ENCODE measurements at places on chromosomes 11 and 22.
A peak's percentile ranks its signal among the peaks of the same experiment; 100 is the strongest.

DNA sequence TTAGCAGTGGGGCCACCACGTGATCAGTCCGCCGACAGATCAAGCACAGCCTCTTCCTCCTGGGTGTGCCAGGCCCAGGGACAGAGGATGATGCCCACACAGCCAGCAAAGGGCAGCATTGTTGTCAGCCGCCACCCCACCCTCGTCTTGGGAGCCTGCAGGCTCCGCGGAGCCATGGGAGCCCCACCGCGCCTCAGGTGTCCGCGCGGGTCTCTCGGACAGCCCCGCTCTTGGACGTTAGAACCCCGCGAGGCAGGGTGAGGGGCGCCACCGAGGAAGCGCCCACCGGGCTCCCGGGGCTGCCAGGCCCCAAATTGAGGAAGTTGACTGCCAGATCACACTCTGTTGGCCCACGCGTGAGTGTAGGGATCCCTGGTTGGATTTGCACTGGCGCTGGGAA is 83.9 kb upstream of the MS4A8 start:
- DNase-seq = no peak

DNA sequence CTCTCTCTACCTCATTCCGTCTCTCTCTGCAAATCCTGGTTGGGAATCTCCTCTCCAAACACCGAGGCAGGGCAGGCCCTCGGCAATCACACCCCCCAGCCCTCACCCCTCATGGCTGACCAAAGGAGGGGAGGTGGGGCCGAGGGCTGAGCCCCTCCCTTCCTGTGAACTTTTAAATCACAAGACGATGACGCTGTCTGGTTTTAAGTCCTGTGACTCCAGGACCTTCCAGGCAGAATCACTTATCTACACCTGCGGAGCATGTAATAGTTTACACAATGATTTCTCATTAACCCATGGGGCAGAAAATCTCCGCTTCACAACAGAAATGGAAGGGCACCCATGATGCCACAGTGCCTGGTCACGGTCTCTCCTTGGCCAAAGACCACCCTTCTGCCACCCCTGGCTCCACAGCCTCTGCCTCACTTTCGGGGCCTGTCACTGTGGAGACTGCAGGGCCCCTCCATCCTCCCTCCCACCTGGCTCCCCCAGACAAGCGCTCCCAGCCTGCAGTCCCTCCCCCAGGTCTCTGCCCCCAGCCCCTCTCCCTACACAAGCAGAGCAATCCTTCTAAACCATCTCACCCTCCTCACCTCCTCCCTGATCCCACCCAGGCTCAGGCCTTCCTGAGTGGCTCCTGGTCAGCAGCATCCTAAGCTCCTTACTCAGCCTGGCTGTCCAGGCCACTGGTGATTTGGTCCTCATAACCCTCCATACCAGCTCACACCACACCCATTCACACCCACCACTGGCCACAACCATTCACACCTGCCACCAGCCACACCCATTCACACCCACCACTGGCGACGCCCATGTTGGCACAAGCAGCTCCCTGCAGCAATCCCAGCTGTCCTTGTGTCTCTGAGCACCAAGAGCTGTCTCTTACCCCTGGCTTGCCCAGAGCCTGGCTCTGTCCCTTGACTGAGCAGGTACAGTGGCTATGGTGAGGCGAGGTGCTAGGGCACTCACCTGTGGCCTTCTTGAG is 30.7 kb upstream of the ARFGAP3 start:
- no peak for DNase-seq

- DNase-seq = no peak
Observed at GRCh38 chr11:113167599-113167998, 146.8 kb upstream of the TTC12 start.

DNA sequence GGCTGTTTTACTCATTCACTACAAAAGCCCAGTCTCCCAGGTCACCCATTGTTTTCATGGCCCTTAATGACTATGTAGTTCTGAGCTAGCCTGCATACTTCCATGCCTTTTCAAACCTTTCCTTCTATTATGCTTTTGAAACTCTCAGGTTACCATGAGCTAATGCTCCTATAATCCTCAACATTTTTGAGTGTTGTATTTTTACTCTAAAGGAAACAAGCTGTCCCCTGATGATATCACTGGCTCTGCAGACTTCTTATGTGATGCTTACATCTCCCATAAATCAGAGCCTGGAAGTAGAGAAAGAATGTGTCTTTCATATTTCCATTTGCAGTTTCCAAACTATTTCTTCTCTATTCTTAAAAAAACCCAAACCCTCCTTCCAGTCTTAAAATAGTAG is 159.0 kb upstream of the RAG2 start:
- no peak for DNase-seq

DNA sequence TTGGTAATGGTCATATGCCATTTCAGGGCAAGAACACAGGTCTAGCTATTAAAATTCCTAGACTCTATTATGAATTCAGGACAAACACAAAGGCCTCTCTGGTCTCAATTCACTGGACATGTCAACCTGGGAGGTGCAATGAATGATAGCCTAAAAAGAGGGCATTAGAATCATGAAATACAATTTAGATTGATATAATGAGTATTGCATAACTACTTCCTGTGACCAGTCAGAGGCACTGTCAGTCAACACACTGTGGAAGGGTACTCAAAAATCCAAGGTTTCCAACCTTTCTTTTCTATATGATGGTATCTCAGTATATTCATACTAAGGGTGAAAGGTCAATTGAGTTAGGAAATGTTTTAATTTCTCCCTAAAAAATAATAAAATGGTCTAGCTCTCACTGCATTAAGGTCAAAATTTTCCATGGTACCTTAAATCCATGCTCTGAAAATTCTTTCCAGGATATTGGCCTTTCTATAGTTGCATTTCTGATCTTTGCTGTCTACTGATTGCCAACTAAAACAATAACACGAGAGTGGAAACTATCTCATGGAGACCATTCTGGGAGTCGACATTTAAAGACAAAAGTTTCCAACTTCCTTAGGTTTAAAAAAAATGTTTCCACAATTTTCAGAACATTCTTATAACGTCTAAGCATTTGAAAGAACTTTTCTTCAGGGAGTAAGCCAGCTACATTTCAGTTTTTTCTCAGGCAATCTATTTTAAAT is 81.7 kb upstream of the APOA1 start:
- DNase-seq = no peak

GRCh38 chr11:86931548-86932258 is 23.5 kb downstream of the FZD4 start:
- peak; percentile 75 for DNase-seq

DNA sequence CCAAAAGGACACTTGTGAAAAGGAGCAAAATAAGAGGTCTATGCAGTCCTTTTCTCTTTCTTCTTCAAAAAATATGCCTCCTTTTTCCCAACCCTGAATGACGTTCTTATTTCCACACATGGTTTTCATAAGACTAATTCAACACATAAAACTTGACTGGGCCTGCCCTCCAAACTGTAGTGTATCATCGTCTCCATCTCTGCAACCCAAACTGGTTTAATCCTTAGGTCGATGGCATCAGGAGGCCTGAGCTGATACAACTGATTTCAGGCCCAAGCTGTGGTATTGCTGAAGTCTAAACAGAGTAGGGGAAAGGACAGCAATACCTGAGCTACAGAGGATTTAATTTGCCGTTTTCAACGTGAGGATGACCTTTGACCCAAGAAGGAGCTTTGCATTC is 130.0 kb upstream of the MTNR1B start:
- no peak for DNase-seq

- no peak for DNase-seq
Observed at GRCh38 chr11:79942646-79943045, 501.8 kb upstream of the TENM4 start.

DNA sequence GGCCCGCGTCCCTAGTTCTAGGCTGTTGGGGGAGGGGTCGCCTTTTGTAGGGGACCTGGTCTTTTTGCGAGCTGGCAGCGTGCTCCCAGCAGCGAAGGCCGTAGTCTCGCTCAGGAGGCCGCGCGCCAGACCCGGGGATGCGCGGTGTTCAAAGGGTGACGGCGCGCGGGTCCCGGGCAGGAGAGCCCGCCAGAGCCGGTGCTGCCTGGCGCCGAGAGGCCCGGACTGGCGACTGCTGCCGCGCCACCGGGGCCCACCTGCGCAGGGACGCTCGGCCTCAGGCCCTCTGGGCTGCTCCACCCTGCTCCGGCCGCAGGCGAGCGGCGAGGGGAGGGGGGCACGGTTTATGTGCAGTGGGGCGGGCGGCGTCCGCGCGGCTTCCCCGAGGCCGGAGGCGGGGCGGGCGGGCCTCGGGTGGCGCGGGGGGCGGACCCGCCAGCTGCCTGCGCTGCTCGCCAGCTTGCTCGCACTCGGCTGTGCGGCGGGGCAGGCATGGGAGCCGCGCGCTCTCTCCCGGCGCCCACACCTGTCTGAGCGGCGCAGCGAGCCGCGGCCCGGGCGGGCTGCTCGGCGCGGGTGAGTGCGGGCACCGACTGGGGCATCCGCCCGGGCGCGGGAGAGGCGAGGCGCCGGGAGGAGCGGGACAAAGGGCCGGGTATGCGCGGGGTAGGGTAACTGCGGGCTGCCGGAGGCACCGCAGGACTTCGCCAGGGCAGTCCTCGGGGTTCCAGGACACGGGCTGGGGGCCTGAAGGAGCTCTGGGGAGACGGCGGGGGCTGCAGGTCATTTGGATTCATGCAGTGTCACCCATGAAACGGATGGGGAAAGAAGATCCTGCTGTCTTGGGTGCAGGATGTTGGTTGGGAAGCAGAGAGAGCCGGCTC is at the start of gene PRSS23:
PRSS23 (plus strand) TSS at position 467 of the 884 bp plus-strand sequence. CDS start 7,102 bp downstream, outside the sequence.
- peak; percentile 77 for DNase-seq

GRCh38 chr11:2883979-2884815 is 1.4 kb downstream of the CDKN1C start:
- DNase-seq = no peak

DNA sequence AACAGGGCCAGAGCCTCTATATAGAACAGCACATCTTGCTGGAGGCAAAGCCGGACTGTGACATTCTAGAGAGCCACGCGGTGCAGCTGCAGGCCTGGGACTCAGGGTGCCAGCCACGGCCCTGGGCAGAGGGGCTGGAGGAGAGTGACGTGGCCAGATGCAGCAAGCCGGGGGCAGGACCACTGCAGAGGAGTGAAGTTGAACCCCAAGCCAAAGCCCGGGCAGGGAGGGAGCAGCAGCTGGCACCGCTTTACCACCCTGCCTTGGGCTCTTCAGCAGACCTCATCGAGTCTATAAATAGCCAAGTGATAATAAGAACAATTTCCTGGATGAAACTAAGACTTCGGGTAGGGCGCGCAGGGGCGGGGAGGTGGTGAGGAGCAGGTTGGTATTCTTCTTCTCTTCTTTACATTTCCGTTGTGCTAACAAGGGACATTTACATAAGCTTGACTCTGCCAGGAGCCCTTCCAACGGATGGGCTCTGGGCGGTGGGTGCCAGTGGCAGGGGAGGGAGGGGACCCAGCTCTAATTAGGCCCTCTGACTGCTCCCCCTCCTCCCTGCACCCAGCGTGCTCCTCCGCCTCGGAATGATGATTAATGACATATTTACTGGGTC is 110.2 kb downstream of the ST3GAL4 start:
- no peak for DNase-seq

GRCh38 chr11:117639601-117640000 is 157.4 kb downstream of the DSCAML1 start:
- DNase-seq = no peak

- no peak for DNase-seq
Observed at GRCh38 chr11:41955635-41956400, 496.4 kb upstream of the LRRC4C start.

DNA sequence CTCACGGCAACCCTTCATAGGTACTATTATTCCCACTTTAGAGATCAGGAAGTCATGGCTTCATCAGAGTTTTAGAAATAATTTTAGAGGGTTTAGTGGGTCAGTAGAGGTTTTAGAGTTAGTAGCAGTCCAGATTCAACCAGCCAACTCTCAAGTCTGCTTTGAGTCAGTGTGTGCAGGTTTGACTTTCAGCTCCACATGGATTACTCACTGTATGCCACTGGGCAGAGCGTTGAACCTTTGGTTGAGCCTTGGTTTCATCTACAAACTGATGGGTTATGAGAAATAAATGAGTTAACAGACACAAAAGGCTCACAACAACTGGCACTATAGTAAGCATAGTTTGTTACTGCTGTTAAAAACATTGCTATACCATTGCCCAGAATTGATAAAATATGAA is 19.0 kb upstream of the TP53AIP1 start:
- DNase-seq = no peak

DNA sequence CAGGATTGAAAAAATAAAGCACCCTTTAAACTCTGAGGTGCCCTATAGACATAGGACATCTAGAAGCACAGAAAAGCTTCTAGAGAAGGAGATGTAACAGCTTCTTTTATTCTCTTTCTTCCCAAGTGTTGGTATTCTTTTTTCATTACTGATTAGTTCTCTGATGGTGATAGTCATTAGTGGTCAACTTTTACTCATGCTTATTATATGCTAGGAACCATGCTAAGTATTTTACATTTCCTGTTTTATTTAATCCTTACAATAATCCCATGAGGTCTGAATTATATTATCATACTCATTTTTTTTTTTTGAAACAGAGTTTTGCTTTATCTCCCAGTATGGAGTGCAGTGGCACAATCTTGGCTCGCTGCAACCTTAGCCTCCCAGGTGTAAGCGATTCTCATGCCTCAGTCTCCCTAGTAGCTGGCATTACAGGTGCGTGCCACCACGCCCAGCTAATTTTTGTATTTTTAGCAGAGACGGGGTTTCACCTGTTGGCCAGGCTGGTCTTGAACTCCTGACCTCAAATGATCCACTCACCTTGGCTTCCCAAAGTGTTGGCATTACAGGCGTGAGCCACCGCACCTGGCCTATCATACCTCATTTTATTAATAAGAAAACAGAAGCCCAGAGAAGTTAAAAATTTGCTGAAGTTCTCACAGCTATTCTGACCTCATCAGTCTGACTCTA is 3.0 kb downstream of the C11orf52 start:
- DNase-seq = no peak

DNA sequence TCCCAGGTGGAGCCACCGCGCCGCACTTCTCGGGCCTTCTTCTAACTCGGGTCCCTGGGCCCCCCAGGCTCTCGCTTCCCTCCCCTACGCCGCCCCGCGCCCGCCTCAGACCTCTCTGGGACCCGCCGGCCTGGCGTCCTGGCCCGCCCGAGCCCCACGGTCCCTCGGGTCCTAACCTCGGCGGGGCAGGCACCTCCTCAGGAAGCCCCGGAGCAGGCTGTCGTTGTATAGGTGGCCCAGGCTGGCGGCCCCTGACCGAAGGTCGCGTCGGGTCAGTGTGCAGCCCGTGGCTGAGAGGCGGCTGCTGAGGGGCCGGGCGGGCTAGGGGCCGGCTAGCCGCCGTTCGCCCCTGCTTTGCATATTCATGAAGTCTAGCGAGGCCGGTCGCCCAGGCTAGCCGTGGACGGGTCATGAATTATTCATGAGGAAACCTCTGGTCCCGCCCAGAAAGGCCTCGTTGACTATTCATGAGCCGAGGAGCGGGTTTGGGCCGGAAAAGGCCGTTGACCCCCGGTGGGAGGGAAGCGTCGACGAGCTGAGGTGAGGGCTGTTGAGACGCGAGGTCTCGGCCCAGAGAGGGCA is at the start of gene HORMAD2:
HORMAD2 (plus strand) TSS at position 513 of the 582 bp plus-strand sequence. CDS start 13,489 bp downstream, outside the sequence.
- peak; percentile 38 for DNase-seq

- no peak for DNase-seq
Observed at GRCh38 chr11:128036556-128037093, 550.7 kb downstream of the ETS1 start.

GRCh38 chr22:39428597-39429071 is 28.2 kb upstream of the MGAT3 start:
- DNase-seq = no peak
